Suppressor macrophage treated with lipopolysaccharide for 1 hour (primary cell): ENCODE measurements at places on chromosomes 5 and 9.

GRCh38 chr5:81006947-81007636, 46.9 kb downstream of the RASGRF2 start:
- DNase-seq: no peak

GRCh38 chr5:9183992-9184391, 361.9 kb downstream of the SEMA5A start:
- no peak for DNase-seq

DNA sequence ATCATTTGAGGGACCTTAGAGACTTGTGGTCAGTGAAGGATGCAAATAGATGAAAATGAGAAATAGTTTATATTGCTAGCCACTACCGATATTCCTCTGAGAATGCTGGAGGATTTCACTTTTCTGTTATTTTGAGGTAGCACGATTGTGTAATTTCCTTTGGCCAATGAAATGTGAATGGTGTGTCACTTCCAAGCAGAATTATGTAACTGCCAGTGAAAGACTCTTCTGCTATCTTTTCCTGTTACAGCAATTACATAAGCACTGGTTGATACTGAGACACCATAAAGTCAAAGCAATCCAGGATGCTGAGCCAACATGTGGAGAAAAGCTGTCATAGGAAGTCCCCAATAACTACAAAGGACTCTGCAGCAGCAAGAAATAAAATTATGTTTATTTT, 3.6 kb upstream of the PCDHA2 start:
- no peak for DNase-seq

GRCh38 chr5:115469904-115470516, 74.6 kb downstream of the FEM1C start:
- no peak for DNase-seq

- no peak for DNase-seq
These were observed 69.8 kb downstream of the ECPAS start for GRCh38 chr9:111414406-111414805.

- DNase-seq: peak; percentile 55
These were observed 910 bp downstream of the TDRD7 start for GRCh38 chr9:97412626-97413385.

DNA sequence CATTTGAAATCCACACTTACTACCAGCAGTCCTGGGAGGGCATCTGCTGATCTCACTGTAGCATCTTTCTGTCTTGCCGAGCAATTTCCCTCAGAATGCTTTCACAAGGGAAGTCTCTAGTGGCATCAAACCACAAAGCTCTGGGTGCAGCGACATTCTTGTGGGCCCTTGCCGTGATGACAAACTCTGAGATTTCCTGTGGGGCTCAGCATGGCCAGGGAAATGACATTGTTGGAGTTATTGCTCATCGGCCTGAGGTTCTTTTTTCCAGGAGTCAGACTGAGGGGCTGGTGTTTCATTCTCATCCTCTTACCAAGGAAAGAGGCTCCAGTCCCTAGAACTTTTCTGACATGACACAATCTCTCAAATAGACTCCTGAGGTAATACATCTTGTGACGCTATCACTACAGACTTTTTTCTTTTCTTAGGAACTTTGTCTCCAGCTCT, 51.4 kb downstream of the PFDN1 start:
- DNase-seq: peak; percentile 96

GRCh38 chr5:120545951-120546350, 81.9 kb downstream of the PRR16 start:
- no peak for DNase-seq

DNA sequence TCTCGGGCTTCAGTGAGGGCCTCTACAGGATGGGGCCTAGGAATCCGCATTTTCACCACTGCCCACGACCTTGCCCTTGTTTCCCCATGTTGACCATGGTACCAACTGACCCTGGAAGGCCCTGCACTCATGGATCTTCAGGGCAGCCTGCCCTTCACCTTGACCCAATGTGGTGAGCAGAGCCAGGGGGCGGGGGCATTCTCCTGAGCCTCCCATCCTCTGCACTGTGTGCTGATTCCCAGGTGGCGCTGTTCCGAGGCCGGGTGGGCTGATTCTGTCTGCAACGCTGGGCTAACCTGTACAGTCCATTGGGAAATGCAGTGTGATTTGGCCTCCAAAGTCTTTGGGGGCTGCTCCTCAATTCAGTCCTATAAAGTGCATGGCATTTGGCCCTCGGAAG, 68.7 kb downstream of the SHB start:
- DNase-seq: no peak

DNA sequence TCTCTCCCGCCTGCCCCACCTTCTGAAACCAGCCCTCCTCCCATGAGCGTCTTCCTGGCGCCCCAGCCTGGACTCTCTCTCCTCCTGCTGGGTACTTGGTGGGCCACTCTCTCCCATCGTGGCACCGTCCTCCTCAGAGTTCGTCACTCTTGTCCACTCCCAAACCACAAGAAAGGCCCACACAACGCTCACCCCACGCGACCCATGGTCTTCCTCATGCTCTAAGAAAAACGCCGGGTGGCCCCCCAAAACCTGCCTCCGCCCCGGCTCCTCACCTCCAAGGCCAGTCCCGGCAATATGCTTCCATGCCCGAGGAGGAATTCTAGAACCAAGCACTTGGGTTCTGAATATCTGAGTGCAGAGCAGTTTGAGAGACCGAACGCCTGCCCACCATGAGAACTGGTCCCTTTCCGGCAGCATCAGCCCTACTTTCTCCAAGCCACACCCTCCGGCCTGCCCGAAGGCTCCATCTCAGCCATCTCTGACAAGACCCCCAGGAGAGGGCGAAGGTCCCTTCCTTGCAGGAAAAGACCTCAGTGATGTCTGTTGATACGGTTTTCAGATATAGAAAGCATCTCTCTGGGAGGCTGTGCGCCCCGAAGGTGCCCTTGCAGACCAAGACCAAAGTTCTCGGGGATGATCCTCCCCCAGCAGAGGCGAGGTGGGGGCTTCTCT, 15.0 kb downstream of the SLC6A3 start:
- DNase-seq: no peak

DNA sequence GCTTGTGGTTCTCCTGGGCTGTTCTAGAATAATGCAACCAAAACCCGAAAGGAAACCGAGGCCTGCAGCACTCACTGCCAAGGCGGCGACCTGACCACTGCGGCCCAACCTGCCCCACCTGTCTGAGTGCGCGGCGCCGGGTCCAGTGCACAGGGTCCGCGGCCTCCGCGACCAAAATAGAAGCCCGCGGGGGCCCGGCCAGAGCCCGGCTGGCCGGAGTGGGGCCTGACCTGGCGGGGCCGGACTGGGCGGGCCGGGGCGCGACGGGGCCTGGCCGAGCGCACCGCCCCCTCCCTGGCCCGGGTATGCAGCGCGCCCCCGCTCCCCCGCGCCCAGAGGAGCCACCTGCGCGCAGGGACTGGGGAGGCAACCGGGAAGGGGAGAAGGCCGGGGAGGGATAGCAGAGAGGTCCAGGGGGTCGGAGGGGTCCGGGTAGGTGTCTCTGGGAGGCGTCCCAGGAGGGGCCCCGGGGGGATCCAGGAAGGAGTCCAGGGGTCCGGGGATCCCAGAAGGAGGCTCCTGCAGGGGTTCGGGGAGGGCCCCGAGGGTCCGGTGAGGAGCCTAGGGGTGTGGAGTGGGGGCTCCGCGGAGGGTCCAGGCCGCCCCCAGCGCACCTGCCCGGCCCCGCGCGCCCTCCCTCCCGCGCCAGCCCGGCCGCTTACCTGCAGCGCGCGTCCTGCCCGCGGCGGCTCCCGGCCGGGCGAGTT, 503 bp downstream of the SEMA4D start:
- no peak for DNase-seq

- DNase-seq: peak; percentile 53
These were observed 1.5 kb upstream of the RFX3 start for GRCh38 chr9:3526997-3527940.

DNA sequence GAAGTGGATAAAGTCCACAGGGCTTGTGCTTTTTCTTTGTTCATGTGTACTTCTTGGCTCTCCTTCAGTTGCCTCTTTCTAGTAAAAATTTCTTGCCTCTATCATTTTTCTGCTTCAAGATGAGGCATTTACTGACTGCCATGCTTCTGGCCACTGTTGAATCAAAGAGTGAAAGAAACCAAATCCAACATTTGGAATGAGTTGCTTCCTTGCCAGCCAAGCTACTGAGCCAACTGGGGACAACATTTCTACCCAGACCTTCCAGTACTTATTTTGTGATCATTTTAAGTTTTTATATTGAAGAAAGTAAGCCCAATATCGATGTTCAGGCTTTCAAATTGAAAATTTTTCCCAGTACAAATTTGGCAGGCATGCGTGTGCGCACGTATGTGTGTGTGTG, 73.2 kb downstream of the SNCAIP start:
- DNase-seq: no peak

GRCh38 chr5:146447734-146448380, 724 bp downstream of the TCERG1 start:
- peak; percentile 67 for DNase-seq

- no peak for DNase-seq
These were observed 14.1 kb downstream of the TRIM7 start for GRCh38 chr5:181190711-181191525.

DNA sequence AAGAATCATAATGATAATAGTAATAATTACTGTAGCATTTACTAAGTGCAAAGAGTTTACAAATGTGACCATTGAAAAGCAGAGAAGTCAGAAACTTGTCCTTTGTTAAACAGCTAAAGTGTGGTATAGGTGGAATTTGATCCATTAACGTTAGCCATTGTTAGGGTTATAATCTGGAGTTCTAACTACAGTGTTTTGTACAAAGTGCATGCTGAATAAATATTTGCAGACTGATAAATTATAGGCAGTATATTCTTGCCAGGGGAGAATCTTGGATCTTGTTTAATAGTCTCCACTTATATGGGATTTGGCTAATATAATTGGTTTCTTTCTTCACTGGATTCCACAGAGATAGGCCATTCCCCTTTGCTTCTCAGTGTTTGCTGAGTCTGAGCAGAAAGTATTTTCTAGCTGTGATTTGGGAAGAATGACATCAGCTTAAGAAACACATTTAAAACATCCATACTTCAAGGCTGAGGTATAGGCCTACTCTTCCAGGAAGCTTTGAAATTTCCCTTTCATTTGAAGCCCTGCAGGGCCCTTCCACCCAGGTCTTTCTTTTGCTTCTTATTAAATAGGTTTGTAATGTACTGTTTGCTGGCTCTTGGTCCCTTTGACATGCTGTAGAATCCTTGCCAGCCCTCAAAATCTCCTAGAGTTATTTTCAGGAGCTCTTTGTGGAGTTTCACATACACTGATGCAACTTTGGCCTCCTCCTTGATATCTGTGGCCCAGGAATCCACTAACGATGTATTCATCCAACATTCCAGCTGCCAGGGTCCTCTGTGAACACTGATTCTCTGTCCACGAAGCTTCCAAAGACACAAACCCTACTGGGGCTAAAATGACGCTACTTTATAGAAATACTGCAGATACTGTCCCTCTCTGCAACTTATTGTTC, 51.4 kb downstream of the ATP10B start:
- no peak for DNase-seq

- no peak for DNase-seq
These were observed 30.3 kb downstream of the TTC23L start for GRCh38 chr5:34869256-34869655.
